ENCODE measurements at places on chromosomes 1 and 21.

GRCh38 chr1:64263856-64264255 lies 60.4 kb downstream of the UBE2U start:
- no peak for DNase-seq

GRCh38 chr1:90186506-90187322 lies 191.8 kb downstream of the ZNF326 start:
- DNase-seq = no peak

DNA sequence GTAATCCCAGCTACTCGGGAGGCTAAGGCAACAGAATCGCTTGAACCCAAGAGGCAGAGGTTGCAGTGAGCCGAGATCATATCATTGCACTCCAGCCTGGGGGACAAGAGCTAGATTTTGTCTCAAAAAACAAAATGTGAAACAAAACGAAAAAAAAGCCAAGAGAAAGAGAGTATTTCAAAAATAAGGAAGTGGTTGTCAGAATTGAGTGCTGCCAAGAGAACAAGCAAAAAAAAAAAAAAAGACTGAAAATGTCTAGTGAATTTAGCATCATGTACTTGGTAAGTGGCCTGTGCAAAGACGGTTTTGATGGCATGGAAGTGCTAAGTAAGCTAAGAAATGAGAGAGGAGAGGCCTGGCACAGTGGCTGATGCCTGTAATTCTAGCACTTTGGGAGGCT lies 14.3 kb downstream of the KPNA6 start:
- no peak for DNase-seq

DNA sequence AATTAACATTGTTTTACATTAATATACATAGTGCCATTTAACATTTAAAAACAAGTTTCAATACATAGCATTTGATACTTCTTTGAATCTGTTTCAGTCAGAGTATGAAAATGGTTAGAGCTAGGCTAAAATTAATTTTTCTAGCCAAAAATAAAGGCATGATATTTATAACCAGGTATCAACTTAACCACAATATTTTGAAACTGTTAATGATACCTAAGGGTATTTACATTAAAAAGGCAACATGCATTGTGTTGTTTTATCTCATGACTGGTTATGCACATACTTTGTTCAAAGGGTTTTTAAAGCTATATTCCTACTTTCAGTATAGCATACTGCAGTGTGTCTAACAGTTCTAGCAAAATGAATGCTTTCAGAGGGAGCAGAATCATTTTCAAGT lies 130.0 kb downstream of the HS2ST1 start:
- no peak for DNase-seq

- DNase-seq = no peak
Observed at GRCh38 chr1:204464701-204465100, 29.9 kb downstream of the PIK3C2B start.

- no peak for DNase-seq
Observed at GRCh38 chr1:216903382-216903740, 180.1 kb upstream of the ESRRG start.

GRCh38 chr1:159750621-159751020 lies 30.1 kb upstream of the DUSP23 start:
- DNase-seq = no peak

- peak; percentile 87 for DNase-seq
Observed at GRCh38 chr1:90370686-90371447, 346.2 kb downstream of the BARHL2 start.

- no peak for DNase-seq
Observed at GRCh38 chr1:2282556-2283270, 54.6 kb downstream of the SKI start.

DNA sequence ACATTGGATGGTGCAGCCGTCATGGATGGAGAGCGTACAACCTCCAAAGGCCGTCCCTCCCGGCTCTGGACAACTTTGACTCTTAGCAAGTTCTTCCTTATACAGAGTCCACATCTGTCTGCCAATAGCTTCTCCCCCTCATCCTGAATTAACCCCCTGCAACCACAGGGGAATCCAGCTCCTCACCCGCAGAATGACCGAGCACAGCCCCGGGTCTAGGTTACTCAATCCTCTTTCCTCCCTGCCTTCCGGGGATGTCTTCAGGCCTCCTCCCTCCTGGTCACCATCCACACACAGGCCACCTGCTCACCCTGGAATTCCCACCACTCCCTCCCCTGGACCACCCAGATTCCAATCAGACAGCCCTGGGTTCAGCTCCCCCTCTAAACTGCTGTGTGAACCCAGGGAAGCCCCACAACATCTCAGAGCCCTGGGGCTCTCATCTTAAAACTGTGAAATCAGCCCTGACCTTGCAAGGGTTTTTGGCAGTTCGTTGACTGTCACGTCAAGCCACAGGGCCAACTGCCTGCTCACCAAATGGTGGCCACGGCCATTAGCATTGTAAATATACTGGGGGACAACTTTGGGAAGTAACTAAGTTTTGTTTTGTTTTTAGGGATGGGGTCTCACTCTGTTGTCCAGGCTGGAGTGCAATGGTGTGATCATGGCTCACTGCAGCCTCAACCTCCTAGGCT lies 54.2 kb downstream of the HSPG2 start:
- DNase-seq = no peak

DNA sequence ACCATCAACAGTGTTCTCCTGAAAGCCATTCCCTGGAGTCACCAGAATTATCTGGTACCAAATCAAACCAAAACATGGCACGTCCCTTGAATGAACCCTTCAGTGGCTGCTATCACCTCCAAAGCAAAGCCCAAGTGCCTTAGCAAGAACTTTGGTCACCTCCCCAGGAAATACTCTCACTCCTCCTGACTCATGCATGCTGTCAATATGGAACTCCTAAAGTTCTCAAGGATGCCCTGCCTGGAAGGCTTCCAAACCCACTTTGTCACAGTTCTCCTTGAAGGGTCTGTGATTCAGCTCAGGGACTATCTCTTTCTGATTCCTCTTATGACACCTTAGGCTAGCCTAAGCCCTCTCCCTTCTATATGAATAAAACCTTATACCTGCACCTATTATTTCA lies 146.1 kb upstream of the RUNX1 start:
- DNase-seq = no peak

Measured in NCI-H1417 (cell line).